ENCODE measurements at places on chromosomes 3 and 15. TPM values are rescaled to one million over a fixed set of nuclear protein-coding genes. Genes with fewer than 3 reads are reported as not detected.

GRCh38 chr3:101039285-101039684, 46.1 kb upstream of the ABI3BP start:
- no peak for DNase-seq

CLEC3B gene
- total RNA-seq, result 12.9 TPM

- DNase-seq, result no peak
Observed at GRCh38 chr15:52185151-52185561, 6.0 kb downstream of the GNB5 start.

- DNase-seq, result no peak
Observed at GRCh38 chr3:46893146-46893748, 15.7 kb downstream of the PTH1R start.

WDR82 gene
- 62.2 TPM for total RNA-seq

NSUN3 gene
- 12.7 TPM for total RNA-seq

DNA sequence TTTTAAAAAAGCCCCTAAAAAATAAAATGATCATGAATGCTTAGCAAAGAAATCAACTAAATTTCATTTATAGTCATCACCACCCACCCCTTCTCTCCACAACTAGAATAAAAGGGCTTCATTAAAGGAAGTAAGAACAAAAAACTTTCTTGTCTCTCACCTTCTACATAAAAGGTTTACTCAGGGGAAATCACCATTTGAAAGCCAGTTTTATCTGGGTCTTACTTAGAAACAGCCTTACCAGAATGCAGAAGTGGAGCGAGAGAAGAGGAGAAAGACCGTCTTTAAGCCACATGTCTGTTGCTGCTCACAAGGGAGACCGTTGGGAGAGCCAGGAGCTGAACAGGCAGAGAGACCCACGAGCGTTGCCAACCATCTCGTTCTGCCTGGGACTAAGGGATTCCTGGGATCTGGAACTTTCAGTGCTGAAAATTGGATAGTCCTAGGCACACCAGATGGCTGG, 350.1 kb upstream of the PROK2 start:
- DNase-seq, result no peak

DNA sequence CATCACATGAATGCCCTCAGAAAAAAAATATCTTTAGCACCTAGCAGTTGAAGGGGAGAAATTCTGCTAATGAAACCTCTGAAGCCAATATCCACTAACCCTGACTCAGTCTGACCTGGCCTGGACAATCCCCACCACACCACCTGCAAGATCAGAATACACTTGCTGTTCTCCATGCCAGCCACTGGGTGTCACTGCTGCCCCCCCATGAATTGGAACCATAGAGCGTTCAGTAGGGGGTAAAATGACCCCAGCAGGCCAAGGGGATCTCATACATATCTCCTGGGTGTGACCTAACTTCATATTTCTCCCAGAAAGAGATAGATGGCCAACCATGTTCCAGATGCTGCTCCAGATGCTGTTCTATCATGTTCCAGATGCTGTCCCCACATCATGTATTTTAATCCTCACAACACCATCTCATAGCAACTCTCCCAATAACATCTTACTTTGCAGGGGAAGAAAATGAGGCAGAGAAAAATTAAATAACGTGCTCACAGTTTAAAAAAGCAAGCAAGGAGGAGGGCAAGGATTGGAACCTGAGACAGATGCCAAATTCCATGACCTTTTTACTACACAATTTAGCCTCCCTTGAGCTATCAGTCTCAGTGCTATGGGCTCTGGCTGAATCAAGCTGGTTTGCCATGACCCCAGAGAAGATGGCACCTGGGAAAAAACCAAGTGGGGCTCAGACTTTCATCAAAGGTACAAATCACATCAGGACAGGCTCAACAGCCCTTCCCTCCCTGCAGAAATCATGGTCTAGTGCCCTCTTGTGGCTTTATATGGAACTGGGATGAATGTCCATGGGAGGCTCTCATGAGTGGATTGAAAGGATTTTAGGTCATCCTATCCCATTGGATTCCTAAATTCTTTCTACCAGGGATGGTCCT, 12.4 kb downstream of the NTRK3 start:
- peak; percentile 40 for DNase-seq

GRCh38 chr3:146953511-146953981, 348.4 kb upstream of the PLSCR5 start:
- DNase-seq, result no peak

- DNase-seq, result no peak
Observed at GRCh38 chr3:53274938-53275605, 19.2 kb upstream of the TKT start.

DNA sequence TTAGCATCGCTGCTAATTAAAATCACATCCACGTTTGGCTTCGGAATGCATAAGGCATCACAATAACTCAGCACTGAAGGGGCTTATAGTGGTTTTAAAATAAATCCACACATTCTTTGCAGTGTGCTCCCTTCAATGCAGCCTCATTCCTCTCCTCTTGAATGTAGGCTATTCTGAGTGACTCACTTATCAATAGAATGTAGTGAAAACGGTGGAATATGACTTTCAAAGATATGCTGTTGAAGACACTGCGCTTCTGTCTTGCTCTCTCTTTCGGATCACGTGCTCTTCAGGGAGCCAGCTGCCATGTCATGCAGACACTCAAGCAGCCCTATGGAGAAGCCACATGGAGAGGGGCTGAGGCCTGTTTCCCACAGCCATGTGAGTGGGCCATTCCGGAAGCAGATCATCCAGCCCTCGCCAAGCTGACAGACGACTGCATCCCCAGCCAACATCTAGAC, 87.4 kb downstream of the CRYGS start:
- DNase-seq, result no peak

GRCh38 chr15:67840749-67841512, 1.1 kb upstream of the RNU6-1 start:
- no peak for DNase-seq

GPR15 gene
- total RNA-seq, result not detected

DNA sequence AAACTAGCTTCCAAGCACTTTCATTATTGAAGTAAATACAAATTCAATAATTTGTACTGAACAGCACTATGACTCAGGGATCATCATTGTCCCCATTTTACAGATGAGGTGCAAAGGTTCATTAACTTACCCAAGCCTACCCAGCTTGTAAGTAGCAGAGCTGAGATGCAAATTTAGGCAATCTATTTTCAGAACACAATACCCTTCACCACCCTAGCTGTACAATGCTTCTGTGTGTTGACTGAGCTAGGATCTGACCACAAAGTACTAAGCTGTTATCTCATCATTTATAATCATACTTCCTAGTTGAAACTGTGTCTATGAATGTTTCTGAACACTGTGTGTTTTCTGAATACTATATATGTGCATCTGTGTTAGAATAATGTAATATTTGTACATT, 3.2 kb upstream of the ILDR1 start:
- no peak for DNase-seq

Data from hematopoietic multipotent progenitor cell (in vitro differentiated cells).